ENCODE measurements at places on chromosomes 5 and 9.
A peak's percentile ranks its signal among the peaks of the same experiment; 100 is the strongest.

DNA sequence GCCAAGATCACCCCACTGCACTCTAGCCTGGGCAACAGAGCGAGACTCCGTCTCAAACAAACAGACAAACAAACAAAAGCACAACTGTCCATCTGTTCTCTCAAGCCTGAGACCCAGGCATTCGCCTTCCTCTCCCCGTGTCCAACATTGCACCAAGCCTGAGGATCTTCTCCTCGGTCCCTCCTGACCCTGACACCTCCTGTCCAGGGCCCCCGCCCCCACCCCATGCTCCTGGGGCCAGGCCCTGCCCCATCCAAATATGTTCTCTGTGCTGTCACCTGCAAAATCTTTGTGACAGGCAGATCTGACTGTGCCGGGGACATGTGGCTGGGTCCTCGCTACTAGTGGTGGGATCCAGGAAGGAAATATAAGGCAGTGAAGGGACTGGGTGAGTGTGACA lies 33.4 kb upstream of the UNC5A start:
- DNase-seq, result no peak

DNA sequence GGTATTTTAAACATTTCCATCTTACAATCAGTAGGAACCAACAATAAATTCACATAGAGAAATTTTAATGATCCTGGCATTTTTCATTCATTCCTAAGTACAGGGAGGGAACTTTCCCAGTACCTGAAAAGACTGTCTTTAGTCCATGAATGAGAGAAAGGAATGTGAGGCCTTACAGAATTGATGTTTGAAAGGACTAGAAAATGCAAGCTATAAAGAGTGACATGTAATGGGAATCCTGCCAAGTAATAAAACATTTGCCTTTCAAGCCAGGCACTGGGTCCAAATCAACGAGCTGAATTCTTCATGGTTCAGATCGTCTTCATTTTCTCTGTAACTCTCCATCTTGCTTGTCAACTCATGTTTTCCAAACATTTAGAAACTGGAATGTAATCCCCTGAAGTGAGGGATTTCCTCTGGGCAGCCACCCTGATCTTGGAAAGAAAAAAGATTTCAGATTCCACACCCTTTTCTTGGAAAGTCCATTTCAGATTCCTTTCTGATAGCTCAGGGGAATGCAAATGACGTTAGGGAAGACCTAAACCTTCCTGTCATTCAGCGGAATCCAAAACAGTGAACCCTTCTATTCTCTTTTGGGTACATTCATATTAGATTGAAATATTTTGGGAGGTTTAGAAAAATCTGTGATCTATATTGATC lies 315.8 kb downstream of the SH3GL2 start:
- DNase-seq, result no peak

DNA sequence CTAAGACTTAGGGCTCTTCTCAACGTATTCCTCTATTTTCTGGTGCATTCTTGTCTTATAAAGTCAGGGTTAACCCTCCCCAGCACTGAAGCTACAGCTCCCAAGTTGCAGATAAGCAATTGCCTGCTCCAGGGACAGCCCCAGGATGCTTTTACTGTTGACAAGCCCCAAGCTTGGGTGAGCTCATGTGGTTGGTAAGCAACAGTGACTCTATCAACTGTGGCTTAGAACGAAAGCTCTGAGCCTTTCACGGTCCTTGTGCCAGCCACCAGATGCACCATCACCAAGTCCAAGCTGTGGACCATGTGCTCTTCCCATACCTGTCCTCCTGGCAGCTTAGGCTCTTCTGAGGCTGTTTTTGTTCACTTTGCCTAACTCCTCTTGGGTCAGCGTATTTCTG lies 13.5 kb downstream of the ADRB2 start:
- DNase-seq, result no peak

GRCh38 chr5:170112876-170113521 lies 7.3 kb downstream of the FOXI1 start:
- no peak for DNase-seq

GRCh38 chr5:161685461-161685860 lies at the start of gene GABRA6:
Gene GABRA6 (plus strand): TSS chr5:161685721. CDS start chr5:161685990, 269 bp downstream.
- DNase-seq, result no peak

DNA sequence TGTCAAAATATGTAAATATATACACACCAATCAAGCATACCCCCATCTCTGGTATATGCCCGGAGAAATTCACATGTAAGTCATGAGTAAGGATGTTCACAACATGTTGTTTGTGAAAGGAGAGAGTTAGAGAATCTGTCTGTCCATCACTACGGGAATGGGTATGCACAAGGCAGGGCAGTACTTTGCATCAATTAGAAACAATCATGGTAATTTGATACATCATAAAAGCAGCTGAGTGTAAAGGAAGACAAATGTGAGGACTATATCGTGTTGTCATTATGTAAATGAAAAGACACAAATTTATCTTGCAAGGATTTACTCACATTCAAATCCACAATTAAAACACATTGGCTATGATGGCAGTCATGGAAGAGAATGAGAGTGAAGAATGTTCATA lies 146.7 kb downstream of the SV2C start:
- DNase-seq, result no peak

DNA sequence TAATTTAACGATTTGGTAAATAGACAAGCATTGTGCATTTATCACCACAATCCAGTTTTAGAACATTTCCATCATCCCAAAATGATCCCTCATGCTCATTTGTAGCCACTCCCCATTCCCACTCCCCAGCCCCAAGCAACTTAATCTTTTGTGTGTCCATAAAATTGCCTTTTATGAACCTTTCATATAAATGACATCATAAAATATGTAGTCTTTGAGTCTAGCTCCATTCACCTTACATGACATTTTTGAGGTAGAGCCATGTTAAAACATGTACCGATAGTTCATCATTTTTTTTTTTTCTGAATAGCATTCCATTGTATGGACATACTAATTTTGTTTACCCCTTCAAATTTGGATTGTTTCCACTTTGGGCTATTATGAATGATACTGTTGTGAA lies 70.5 kb downstream of the C9orf85 start:
- no peak for DNase-seq

DNA sequence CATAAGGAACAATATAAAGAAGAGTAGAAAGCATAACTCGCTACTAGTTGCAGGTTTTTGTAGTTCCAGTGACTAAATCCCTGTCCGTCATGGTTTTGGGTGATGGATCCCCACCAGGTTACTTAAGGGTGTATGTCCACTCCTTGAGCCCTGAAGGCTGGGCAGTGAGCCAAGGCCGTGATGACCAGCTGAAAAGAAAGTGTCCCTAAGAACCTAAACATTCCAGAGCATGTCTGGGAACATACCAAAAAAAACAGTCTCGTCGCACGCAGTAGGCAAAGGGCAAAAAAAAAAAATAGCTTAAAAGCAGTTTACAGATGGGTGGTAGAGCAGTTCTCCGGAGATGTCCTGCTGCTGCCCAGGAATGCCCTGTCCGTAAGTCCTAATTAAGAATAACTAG lies 21.4 kb upstream of the SNAPC3 start:
- DNase-seq, result no peak

DNA sequence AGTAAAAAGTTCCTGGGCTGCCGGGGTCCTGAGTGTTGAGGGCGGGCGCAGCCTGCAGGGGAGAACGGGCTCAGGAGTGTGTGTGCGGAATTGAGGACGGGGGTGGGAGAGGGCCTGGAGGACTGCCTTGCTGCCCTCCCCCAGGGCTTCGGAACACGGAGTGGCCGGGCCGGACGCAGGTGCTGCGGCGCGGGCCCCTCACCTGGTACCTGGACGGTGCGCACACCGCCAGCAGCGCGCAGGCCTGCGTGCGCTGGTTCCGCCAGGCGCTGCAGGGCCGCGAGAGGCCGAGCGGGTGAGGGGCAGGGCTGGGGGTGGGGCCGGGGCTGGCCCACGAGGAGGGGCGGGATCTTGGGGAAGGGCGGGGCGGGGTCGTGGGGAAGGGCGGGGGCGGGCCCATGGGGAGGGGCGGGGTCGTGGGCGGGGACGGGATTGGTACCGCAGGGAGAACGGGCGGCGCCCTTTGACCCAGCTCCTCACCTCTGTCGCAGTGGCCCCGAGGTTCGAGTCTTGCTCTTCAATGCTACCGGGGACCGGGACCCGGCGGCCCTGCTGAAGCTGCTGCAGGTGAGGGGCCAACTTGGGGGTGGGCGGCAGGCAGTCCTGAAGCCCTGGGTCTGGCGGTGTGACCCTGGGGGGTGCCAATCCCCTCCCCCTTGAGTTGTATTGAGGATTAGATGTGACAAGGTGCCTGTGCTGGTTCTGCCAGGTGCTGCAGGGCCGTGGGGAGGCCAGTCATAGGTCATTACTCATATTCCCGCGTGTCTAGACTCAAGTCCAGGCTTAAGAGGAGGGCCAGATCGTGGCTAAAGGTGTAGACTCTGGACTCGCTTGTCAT lies 7.1 kb downstream of the FPGS start:
- no peak for DNase-seq

DNA sequence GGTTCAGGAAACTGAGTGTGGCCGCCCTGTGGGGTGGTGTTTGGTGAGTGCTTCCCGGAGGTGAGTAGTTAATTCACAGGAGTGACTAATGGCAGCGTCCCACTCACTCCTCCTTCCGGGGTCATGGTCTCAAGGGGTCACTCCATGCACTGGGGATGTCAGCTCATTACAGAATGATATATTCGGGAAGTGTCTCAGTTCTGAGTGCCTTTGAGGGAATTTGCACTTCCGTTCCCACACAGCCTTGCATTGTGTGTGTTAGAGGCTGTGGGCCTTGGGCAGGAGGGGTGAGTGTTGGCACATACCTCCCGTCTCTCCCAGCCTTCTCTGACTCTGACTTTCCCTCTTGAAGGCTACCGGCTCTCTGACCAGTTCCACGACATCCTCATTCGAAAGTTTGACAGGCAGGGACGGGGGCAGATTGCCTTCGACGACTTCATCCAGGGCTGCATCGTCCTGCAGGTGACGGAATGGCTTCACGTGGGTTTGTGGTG lies 10.5 kb upstream of the AHRR start:
- no peak for DNase-seq

GRCh38 chr9:109166771-109167601 lies at the start of gene FRRS1L:
Gene FRRS1L (minus strand): TSS chr9:109167249. CDS start chr9:109167138, 111 bp downstream.
- peak; percentile 8 for DNase-seq

DNA sequence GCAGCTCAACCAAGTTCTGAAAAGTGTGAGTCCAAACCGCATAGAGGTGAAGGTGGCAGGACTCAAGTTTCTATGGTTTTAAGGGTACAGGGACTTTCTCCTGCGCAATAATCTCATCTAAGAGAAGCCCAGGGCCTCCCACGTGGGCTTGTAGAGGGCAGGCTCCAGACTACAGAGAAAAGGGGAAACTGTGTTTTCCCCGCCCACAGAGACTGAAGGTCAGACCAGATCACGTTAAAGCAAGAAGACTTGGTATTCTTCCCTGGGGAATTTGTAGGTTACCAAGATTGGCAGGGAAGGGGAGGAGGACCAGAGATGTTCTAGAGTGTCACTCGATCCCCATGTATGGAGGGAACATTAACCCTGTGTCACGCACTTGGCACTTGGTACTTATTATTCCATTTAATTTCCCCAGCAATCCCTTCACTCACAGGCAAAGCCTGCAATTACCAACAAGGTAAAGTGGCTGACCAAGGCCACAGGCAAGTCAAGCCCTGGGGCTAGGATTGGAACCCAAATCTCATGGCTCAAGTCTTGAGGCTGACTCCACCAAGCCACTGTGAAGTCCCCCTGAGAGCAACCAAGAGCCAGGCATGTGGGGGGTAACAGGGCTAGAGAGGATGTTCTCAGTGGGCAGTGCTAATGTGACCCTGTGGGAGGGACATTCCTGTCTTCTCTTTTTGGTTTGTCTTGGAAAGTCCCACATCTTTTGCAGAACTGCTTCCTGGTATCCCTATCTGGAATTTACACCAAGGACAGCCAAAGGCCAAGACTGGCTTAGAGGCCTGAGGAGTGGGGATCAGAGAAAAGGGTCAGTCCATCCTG lies 18.3 kb upstream of the NEK6 start:
- DNase-seq, result peak; percentile 33

GRCh38 chr9:113361304-113362018 lies 12.1 kb downstream of the BSPRY start:
- no peak for DNase-seq

GRCh38 chr9:120402741-120403542 lies 177.0 kb downstream of the CDK5RAP2 start:
- no peak for DNase-seq

DNA sequence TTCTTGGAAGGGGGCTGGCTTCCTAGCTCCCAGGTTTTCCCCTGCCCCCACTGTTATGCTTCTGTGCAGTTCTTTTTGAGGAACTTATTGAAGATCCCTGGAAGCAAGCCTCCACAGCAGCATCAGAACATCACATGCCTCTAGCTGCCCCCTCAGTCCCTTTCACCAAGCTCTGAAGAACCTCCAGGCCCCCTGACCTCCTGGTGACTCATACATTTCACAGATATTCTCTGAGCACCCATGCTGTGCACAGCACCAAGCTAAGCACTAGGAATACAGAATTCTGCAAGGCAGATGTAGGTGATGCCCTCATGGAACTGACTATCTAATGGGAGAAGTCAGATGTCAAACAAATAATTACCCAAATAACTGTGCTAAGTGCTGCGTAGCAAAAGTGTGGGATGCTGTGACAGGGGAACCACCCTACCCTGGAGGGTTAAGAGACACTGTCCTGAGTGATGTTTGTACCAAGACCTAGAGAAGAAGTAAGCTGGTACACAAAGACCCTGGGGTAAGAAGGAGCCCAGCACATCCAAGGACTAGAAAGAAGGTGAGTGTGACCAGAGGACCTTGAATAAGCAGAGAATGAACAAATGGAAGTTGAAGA lies 213.7 kb upstream of the NR4A3 start:
- no peak for DNase-seq

DNA sequence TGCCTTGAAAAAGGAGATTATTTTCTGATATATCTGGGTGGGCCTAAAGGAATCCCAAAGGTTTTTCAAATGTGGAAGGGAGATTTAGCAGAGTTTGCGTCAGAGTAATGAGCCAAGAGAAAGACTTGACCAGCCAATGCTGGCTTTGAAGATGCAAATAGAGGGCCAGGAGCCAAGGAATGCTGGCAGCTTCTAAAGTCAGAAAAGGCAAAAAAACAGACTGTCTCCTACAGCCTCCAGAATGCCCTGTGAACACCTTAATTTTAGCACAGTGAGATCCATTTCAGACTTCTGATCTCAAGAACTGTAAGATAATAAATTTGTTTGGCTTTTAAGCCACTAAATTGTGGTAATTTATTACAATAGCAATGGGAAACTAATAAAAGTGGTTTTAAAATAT lies 122.6 kb upstream of the FREM1 start:
- no peak for DNase-seq

GRCh38 chr9:122912964-122913673 lies at the start of gene ZBTB6:
Gene ZBTB6 (minus strand): TSS chr9:122913323. CDS start chr9:122912072, 1,251 bp downstream.
- peak; percentile 78 for DNase-seq

- peak; percentile 20 for DNase-seq
Observed at GRCh38 chr9:93567271-93567959, 9.0 kb upstream of the PHF2 start.

- DNase-seq, result peak; percentile 89
Observed at GRCh38 chr5:178120607-178121357, 7.5 kb downstream of the N4BP3 start.

GRCh38 chr9:101445353-101446029 lies 9.9 kb upstream of the ALDOB start:
- no peak for DNase-seq

GRCh38 chr9:135563858-135564257 lies 2.3 kb downstream of the PAEP start:
- DNase-seq, result no peak

- DNase-seq, result no peak
Observed at GRCh38 chr5:104353371-104353770, 790.8 kb upstream of the NUDT12 start.

GRCh38 chr5:65938256-65938655 lies 11.9 kb downstream of the ERBIN start:
- DNase-seq, result no peak

GRCh38 chr5:57054671-57055070 lies 102.7 kb upstream of the MIER3 start:
- no peak for DNase-seq

- peak; percentile 76 for DNase-seq
Observed at GRCh38 chr9:115013998-115014397, 83.6 kb upstream of the TNFSF8 start.
